ENCODE measurements at places on chromosomes 11 and 22. TPM values are rescaled to one million over a fixed set of nuclear protein-coding genes. Genes with fewer than 3 reads are reported as not detected.

Gene ADORA2A
- total RNA-seq, result 1.4 TPM

Gene NEFH
- 0.07 TPM for total RNA-seq

Gene ISX
- not detected for total RNA-seq

Gene TRIM34
- total RNA-seq, result 3.9 TPM

Gene OR51B2
- total RNA-seq, result not detected

Gene OR51E2
- total RNA-seq, result not detected

Gene KRTAP5-8
- not detected for total RNA-seq

Gene OR5P2
- not detected for total RNA-seq

Gene TMEM132A
- total RNA-seq, result 179 TPM

Gene FJX1
- 41.9 TPM for total RNA-seq

Gene CYP2D6
- 0.69 TPM for total RNA-seq

Gene TLCD5
- 4.9 TPM for total RNA-seq

Gene GGT1
- total RNA-seq, result 102 TPM

Gene TMEM191C
- total RNA-seq, result 1.2 TPM

Gene ACR
- not detected for total RNA-seq

Gene SF3A1
- 68.9 TPM for total RNA-seq

Gene ANO1
- 0.82 TPM for total RNA-seq

Gene VPS11
- total RNA-seq, result 7.9 TPM

Gene SCUBE2
- 0.43 TPM for total RNA-seq

Gene NXPE2
- not detected for total RNA-seq

Gene ZPR1
- total RNA-seq, result 58.7 TPM

Gene MUC6
- not detected for total RNA-seq
